ENCODE measurements at places on chromosomes 7 and 10. TPM values are rescaled to one million over a fixed set of nuclear protein-coding genes. Genes with fewer than 3 reads are reported as not detected.

CCDC126 gene
- 2.8 TPM for polyA plus RNA-seq

IDI2 gene
- not detected for polyA plus RNA-seq

NEBL gene
- polyA plus RNA-seq = 20.2 TPM

TAS2R41 gene
- not detected for polyA plus RNA-seq

UPK3BL1 gene
- 132 TPM for polyA plus RNA-seq

SCIN gene
- 0.56 TPM for polyA plus RNA-seq

TLX1 gene
- polyA plus RNA-seq = not detected

FKBP6 gene
- polyA plus RNA-seq = 0.07 TPM

CPVL gene
- polyA plus RNA-seq = 10.3 TPM

TRIL gene
- polyA plus RNA-seq = 1.3 TPM

TUBB8 gene
- polyA plus RNA-seq = not detected

PTPRN2 gene
- 10.8 TPM for polyA plus RNA-seq

KCNMA1 gene
- polyA plus RNA-seq = 6.4 TPM

PITRM1 gene
- 174 TPM for polyA plus RNA-seq

FAM221A gene
- 5.2 TPM for polyA plus RNA-seq

VSTM2A gene
- 1.5 TPM for polyA plus RNA-seq

AVL9 gene
- polyA plus RNA-seq = 10.5 TPM

MKX gene
- 0.49 TPM for polyA plus RNA-seq

DNAJC2 gene
- 32.8 TPM for polyA plus RNA-seq

NPY gene
- polyA plus RNA-seq = 191 TPM

CFAP46 gene
- 1.1 TPM for polyA plus RNA-seq

TPST1 gene
- polyA plus RNA-seq = 22.3 TPM

BHLHA15 gene
- polyA plus RNA-seq = not detected

MBLAC1 gene
- polyA plus RNA-seq = 0.38 TPM
